Cardiac atrium fibroblast (primary cell): ENCODE measurements at places on chromosomes 7 and 10. TPM values are rescaled to one million over a fixed set of nuclear protein-coding genes. Genes with fewer than 3 reads are reported as not detected.

Gene VPS50
- total RNA-seq = 10.3 and 12.3 TPM in 2 replicates

Gene MEPCE
- 30.8 and 32.3 TPM in 2 replicates for total RNA-seq

Gene SPRN
- total RNA-seq = 1.3 and 2.9 TPM in 2 replicates

Gene ZNF107
- total RNA-seq = 1.8 and 2.0 TPM in 2 replicates

Gene PDZD7
- 0.54 and 1.3 TPM in 2 replicates for total RNA-seq

Gene ATG9B
- total RNA-seq = 0.16 and 2.2 TPM in 2 replicates

Gene AKR1C2
- total RNA-seq = 26.4 and 32.3 TPM in 2 replicates

Gene GPER1
- total RNA-seq = 3.2 and 5.0 TPM in 2 replicates

Gene NRCAM
- 27.4 and 67.4 TPM in 2 replicates for total RNA-seq

Gene FOXI2
- total RNA-seq = not detected in 2 replicates

Gene CLEC5A
- total RNA-seq = not detected in 2 replicates

Gene PDE1C
- total RNA-seq = 1.6 and 3.6 TPM in 2 replicates

Gene LAMTOR4
- 136 and 155 TPM in 2 replicates for total RNA-seq

Gene PUS7
- total RNA-seq = 14.8 and 85.5 TPM in 2 replicates

Gene SEM1
- total RNA-seq = 16.4 and 22.4 TPM in 2 replicates
